ENCODE measurements at places on chromosomes 1 and 21.

DNA sequence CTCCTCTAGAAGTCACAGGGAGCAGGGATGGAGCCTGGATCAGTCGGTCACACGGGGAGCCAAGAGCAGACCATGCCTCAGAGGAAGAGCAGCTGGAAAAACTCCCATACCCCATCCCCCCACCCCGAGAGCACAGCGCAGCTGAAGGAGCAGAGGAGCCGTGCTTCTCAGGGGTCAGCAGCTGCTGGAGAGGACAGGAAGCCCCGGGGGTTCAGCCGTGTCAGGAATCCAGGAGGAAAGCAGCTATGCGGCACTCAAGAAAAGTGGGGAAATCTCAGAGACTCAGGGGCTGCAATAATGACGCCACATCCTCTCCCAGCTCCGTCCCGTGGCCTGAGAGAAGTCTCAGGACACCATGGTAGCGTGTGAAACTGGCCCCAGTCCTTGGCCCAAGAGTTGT lies 102.3 kb downstream of the NPHP4 start:
- DNase-seq: no peak

GRCh38 chr21:25188677-25189079 lies 418.6 kb downstream of the MRPL39 start:
- no peak for DNase-seq

DNA sequence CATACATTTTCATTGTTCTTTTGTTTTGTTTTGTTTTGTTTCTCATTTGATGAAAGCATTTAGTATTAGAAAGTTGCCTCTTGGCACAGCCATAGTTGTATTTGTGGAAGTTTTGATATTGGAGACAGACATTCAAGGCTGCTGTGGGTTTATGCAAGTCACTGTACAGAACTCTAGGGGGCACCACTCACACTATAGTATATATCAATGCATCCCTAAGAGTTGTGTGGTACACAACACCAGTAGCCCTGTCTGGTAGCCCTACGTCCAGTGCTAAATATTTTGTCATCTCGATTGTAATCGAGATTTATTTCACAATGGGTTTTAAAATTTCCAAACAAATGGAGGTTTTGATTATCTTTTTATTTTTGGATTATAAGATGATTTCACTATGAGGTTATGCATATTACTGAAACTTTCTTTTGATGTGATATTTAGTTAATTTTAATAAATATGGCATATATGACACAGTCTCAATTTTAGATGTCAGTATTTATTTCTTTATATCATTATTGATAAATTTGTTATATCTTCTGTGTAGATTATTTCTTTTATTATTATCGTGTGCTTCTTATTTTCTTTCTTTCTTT lies 112.2 kb downstream of the NR5A2 start:
- DNase-seq: peak; percentile 41

DNA sequence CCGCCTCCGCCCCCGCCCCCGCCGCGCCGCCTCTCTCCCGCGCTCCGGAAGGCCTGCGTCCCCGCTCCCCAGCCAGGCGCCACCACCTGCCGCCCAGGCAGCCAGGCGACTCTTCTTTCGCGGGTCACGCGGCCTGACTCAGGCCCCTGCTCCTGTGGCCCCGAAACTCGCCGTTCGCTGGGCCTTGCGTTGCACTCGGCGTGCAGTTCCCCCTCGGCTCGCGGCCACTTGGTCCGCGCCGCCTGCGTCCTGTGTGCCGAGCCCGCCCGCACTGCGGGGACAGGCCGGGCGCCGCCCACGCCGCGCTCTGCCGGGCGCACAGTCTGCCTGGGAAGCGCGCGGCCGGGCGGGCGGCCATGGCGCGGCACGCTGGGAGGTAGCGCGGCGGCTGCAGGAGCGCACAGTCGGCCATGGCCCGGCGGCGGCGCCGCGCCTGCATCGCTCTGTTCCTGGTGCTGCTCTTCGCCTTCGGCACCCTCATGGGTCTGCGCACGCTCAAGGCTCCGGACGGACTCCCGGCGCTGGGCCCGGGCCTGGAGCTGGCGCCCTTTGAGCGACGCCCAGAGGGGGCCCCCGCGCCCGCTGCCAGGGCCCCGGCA lies at the start of gene MANEAL:
MANEAL (plus strand) TSS at position 75 of the 599 bp plus-strand sequence; CDS start at position 411, 336 bp downstream.
- peak; percentile 19 for DNase-seq

DNA sequence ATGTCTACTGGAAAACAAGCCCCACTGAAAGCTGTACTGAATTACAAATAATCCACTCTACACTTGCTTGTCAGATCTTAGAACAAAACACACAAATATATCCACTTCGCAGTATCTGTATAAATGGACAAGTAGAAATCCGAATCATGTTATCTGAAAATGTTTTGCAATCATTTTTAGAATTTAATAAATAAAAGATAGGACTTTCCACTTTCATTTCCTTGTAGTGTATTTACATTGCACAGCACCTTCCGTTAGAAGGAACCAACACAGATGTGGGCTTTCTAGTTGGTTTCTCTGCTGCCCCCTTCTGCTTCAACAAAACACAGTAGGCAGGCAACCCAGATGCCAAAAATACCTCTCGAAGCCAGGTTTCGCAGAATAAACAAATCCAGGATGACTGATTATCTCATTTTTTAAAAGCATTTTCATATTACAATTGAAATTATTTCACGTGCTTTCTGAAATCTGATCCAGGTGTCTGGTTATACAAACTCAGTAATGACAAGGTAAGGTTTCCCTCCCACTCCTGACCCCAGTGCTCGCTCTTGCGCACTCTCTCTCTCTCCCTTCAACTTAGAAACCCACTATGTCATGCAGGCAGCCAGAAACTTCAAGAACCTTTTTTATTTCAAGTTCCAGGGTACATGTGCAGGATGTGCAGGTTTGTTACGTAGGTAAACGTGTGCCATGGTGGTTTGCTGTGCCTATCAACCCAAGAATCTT lies 389.9 kb downstream of the SMYD3 start:
- DNase-seq: peak; percentile 29

- no peak for DNase-seq
Observed at GRCh38 chr1:112850034-112850757, 105.8 kb downstream of the SLC16A1 start.

DNA sequence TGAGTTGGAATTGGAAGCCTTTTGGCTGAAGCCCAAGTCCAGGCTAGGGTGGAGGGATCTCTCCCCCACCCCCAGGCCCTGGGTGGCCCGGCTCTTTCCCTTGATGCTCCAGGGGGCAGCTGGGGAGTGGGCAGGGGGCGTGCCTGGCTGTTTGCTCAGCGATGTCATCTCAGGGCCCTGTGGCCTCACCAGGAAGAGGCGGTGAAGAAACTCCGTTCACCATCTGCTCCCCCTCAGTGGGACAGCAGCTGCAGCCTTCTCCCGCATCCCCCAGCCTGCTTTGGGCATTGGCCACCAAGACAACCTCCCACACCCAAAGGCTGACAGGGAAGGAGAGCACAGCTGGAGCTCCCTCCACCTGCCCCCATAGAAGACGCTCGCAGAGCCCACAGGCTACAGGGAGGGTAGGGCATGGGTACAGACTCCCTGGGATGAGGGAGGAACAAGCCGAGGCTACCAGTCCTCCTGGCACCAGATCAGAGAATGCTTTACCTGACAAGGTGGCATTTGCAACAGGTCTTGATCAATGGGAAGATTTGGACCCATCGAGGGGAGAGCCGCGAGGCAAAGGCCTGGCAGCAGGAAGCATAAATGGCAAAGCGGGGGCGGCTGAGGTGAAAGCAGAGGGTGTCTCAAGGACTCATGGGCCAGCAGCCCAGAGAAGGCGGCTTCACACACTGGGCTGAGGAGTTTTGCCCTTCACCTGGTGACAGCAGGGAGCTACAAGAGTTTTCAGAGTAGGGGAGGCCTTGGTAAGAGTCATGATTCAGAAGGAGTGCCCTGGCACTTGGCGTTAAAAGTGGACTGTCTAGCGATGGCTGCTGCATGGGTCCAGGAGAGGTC lies 6.5 kb upstream of the GUCA2A start:
- DNase-seq: no peak

DNA sequence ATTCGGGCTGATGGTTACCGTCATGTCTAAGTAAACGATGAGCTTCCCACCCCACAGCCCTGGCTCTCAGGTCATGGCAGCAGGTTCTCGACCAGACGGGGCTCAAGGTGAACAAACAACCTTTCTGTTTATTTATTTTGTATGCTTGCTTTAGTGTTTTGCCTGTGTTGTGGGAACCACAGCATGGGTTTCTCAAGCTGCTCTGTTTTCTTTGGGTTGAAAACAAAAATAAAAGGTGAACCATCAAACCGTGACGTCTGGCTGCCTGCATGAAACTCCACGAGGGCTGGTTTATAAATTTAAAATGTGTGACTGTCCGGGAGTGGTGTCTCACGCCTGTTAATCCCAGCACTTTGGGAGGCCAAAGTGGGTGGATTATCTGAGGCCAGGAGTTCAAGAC lies 28.0 kb downstream of the TMEM51 start:
- DNase-seq: no peak
